ENCODE measurements at places on chromosomes 5 and 9. TPM values are rescaled to one million over a fixed set of nuclear protein-coding genes. Genes with fewer than 3 reads are reported as not detected.

DNA sequence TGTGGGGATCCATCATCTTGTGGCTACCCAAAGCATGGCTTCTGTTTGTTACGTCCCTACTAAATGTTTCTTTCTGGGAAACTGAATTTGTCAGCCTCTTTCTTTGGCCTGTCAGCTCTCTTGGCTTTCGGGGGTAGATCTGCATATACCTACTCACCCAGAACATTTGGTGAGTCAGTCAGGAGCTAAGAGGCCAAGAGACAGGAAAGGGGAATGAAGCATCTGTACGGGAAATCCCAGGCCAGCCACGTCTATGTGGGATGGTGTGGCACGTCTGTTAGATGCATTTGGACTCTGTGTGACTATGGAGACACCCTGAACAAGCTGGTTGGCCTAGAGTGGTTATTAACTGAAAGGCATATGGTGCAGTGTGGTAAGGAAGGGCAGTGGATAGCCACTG, 58.1 kb downstream of the CDO1 start:
- H3K36me3 ChIP-seq = no peaks in the 10 kb centered on the region
- peaks cover 34% of the 10 kb centered on the region for H3K27me3 ChIP-seq
- no peak overlapping the region for H3K4me3 ChIP-seq
- no peak for DNase-seq

DNA sequence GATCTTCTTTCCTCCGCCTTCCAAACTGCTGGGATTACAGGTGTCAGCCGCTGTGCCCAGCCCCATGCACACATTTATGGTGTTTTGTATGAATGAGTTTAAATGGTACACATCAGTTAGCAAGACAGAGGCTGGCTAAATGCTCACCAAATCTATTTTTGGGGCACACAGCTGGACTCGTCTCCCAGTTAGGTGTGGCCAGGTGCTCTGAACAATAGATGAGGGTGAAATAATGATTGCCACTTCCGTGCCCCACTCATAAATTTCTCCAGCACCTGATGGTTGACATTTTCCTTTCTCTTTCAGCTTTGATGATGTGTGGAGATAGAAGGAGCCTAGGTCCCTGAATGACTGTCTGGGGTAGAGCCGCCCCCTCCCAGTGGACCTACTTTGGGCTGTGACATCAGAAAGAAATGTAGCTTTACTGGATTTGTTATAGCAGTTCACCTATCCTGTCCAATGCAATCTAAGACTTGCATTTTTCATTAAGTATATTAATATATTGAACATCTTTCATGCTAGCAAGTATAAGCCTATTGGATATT, 8.6 kb upstream of the RAPGEF1 start:
- H3K27me3 ChIP-seq = no peaks in the 10 kb centered on the region
- H3K4me3 ChIP-seq = no peak overlapping the region
- peaks cover 25% of the 10 kb centered on the region for H3K4me1 ChIP-seq
- no peak for DNase-seq
- no peaks in the 10 kb centered on the region for H3K36me3 ChIP-seq

DNA sequence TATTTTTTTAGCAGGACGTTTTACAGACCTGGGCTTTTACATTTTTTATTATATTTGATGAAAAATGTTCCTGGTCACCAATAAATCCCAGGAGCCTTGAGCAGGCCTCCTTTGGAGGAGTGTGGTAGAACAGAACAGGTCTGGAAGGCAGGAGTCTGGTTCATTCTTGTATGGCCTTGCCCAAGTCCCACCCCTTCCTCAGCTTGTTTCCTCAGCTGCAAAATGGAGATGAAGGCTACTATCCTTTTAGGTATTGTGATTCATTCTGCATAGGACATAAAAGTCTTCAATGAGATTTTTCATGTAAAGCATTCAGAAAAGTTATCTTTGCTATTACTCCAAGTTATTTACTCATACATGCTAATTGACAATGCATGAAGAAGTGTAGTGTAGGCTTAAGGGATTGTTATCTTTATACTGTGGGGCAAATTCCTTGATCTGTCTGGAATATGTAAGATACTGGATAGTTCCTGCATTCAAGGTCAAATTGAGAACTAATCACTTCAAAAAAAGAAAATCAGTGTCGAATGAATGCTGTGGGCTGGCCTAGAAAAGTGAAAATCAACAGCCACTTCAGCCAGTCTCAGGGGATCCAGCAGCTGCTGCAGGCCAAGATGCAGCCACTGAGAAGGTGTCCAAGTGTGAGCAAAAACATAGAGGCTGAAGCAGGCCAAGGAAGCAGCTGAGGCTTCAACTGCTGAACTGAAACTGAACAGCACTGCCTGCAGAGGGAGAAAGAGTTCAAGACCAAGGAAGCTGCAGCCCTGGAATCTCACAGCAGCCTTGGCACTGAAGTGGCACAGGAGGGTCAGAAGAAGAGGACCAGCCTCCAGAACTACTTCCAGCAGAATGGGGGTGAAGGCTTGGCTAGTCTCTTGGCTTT, 15.5 kb upstream of the SLC36A3 start:
- no peak overlapping the region for H3K27ac ChIP-seq
- H3K4me1 ChIP-seq = peaks cover 2% of the 10 kb centered on the region
- H3K4me3 ChIP-seq = no peak overlapping the region
- no peak for DNase-seq

DNA sequence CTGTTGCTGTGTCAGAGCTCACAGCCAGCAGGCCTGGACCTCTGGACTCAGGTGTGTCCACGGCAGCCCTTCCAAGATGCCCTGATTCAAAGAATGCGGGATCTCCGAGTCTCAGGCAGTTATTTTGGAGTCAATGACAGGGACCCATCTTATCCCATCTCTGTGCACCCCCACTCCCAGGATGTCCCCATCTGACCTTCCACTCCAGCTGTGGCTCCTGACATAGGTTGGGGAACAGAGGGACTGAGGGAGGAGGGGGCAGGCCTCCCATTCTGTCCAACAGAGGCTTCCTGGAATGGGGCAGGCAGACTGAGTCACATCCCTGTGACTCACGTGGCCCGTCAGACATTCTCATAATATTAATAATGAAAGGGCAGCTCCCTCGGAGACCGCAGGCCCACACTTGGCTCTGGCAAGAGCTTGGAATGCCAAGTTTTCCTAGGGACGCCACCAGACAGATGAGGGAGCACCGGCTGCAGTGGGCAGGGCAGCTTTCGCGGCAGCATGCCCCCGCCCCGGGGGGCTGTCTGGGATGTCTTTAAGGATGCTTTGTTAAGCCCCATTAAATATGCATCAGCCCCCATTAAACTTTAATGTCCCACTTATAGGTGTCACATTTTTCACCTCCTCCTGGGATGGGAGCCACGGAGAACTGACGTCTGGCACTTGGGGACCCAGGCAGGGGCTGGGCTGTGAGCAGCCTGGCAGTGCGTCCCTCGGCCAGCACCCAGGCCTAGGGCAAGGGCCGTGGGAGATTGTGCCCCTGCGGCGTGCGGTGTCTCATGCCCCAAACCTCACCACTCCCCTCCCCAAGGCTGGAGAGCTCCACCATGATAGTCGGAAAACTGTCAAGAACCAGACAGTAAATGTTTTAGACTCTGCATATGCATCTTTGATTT, 23.6 kb upstream of the FIBCD1 start:
- H3K4me3 ChIP-seq = no peak overlapping the region
- DNase-seq = no peak
- no peak overlapping the region for H3K27ac ChIP-seq
- no peaks in the 10 kb centered on the region for H3K4me1 ChIP-seq

- H3K4me1 ChIP-seq = no peaks in the 10 kb centered on the region
- no peaks in the 10 kb centered on the region for H3K27me3 ChIP-seq
- no peak for DNase-seq
- no peaks in the 10 kb centered on the region for H3K36me3 ChIP-seq
- no peak overlapping the region for H3K27ac ChIP-seq
These were observed 219.8 kb downstream of the FBXL7 start for GRCh38 chr5:15719784-15720183.

The GZMA gene
- 5.4 TPM for total RNA-seq

The PAM gene
- total RNA-seq = 9.7 TPM
